ENCODE measurements at places on chromosomes 16 and 17. TPM values are rescaled to one million over a fixed set of nuclear protein-coding genes. Genes with fewer than 3 reads are reported as not detected.

DNA sequence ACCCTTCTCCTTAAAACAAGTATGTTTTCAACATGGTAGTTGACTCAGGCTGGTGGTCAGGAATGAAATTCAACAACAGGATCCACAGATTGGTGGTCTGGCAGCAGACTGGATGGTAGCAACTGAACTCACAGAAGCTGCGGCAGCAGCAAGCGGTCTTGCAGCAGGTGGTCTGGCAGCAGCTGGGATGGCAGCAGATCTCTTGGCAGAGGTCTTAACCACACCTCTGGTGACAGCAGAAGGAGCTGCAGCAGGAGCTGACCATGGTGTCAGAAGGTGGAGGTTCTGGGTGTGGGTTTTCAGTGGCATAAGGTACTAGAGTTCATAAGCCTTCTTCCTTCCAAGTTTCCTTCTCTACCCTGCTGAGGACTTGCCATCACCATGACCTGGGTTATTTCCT is 2.2 kb upstream of the KRTAP4-1 start:
- no peak for DNase-seq

- no peak for DNase-seq
These were observed 44.6 kb downstream of the WSB1 start for GRCh38 chr17:27338536-27338985.

DNA sequence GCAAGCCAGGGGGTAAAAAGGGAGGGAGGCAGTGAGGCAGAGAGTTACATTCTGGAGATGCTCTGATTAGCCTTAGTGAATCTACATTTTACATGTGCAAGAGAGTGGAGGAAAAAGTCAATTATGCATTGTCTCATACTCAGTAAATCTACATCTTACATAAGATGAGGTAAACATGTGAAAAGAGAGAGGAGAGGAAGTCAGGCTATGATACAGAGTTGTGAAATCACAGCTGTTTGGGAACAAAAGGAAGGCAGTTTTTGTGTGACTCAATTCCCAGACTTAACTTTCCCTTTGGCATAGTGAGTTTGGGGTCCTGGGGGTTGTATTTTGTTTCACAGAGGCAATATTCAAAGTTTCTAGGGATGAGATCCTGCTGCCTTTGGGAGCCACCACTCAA is 67.8 kb downstream of the GP2 start:
- no peak for DNase-seq

- no peak for DNase-seq
These were observed 5.8 kb upstream of the ADGRG1 start for GRCh38 chr16:57622361-57623250.

DNA sequence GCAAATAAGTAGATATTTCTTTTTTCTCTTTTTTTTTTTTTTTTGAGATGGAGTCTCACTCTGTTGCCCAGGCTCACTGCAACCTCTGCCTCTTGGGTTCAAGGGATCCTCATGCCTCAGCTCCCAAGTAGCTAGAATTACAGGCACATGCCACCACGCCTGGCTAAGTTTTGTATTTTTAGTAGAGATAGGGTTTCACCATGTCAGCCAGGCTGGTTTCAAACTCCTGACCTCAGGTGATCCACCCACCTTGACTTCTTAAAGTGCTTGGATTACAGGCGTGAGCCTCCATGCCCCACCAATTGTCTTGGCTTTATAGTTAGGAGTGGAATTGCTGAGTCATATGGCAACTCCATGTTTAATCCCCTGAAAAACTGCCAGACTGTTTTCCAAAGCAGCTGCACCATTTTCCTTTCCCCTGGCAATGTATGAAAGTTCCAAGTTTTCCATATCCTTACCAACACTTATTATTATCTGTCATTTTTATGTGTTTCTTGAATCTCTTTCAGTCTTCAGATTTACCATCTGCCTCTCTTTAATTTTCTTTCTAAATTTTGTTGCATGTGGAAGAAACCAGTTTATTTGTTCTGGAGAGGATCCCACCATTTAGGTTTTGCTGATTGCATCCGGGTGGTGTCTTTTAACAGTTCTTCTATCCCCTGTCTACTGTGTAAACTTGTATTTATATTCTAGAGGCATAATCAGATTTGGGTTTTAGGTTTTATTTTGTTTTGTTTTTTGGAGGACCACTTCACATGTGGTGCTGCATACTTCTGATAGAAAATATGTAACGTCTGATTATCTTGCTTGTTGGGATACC is 9.9 kb upstream of the CES3 start:
- no peak for DNase-seq

NPIPA8 gene
- total RNA-seq = 17.2 TPM

GRCh38 chr16:9610727-9611126 is 519.3 kb downstream of the HAPSTR1 start:
- no peak for DNase-seq

DNA sequence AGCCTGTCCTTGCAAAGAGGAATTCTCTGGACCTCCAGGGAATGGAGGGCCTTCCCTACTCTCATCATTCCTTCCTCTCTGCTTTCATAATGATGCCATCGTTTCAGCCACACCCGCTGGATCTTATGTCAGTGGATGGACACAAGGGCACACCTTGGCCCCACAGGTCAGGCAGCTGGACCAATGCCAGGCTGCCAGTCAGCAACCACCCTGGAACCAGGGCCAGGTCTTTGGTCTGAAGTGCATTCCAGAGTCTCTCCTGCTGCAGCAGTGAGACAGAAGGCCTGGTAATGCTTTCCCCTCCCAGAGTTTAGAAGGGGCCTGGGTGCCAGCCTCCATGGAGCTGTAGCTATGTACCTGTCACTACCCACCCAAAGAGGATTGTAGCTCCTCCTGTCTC is 7.4 kb downstream of the C1QL1 start:
- no peak for DNase-seq
